Stimulated activated naive CD8-positive, alpha-beta T cell treated with anti-CD3 and anti-CD28 coated beads, Interleukin-15, Interleukin-2, amounts not matched to agents 100 U/mL and 50 U/mL, for 24 hours (primary cell): ENCODE measurements at places on chromosomes 2 and 18.

- no peak for DNase-seq
Measured at GRCh38 chr2:133130548-133131246, 437.6 kb downstream of the NCKAP5 start.

DNA sequence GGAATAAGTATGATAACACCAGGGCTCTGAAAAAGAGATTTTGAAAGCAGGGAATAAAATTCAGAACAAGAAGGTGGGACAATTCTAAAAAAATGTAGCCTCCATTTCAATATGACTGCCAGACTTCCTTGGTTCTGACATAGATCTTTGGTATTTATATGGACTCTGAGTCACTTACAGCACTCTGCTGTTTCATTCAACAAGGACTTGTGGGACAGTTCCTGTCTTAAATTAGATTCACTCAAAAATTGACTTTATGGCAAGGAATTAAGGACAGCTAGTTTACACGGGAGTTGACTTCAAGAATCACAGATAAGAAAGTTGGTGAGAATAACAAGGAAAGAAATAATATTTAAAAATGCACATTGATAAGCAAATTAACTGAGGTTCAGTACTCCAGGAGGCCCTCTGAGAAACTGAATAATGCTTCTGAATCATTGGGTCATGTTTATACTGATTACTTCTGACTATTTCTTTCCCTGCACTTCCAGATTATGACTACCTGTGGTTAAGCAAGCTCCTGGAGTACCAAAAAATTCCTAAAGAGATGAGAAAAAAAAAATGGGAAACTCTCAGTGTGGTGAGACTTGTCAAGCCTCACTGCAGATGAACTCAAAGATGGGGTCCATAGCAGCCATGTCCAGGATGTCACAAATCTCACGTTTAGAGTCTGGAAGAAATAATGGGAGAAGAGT is 828.3 kb upstream of the PIK3C3 start:
- no peak for DNase-seq

GRCh38 chr18:28468901-28469300 is 292.0 kb upstream of the CDH2 start:
- DNase-seq, result no peak

DNA sequence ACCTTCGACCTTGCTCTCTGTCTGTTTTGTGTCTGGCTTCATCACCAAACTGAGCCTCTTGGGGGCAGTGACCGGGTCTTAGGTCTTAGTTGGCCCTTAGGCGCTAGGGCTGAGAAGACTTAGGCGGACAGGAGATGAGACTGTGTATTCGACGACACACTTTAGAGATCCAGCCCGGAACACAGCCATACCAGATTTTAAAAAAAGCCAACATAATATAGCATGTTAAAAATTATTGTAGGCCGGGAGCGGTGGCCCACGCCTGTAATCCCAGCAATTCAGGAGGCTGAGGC is 9.5 kb upstream of the PROC start:
- DNase-seq, result no peak

DNA sequence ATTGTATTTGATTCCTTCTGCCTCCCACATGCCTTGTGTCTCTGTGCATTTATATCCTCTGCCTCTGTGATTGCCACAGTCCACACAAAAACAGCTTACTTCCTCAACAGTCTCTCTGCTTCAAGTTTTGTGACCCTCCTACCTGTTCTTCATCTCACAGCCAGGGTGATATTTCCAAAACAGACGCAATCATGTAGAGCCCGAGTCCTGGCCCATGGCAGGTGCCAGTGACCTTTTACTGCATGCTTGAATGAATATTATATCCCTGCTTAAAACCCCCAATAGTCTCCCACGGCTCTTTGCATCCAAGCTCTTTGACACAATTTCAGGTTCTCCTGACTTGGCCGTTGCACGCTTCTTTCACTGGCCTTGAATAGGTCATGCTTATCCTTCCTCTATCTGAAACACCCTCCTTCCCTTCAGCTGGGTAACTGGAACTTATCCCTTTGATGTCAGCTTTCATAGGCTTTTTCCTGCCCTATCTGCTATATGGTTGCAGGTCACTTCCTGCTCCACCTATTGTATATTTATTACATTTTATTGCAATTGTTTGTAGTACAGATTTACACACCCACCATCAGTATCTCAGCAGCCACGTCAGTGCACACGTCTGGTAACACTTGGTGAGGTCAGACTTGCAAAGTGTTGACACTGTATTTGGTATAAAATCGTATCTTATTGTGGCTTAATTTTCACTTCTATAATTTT is 29.7 kb upstream of the IL1B start:
- DNase-seq, result no peak

- no peak for DNase-seq
Measured at GRCh38 chr2:138486363-138487198, 15.0 kb upstream of the SPOPL start.

- no peak for DNase-seq
Measured at GRCh38 chr2:70615222-70615621, 61.6 kb upstream of the TGFA start.

DNA sequence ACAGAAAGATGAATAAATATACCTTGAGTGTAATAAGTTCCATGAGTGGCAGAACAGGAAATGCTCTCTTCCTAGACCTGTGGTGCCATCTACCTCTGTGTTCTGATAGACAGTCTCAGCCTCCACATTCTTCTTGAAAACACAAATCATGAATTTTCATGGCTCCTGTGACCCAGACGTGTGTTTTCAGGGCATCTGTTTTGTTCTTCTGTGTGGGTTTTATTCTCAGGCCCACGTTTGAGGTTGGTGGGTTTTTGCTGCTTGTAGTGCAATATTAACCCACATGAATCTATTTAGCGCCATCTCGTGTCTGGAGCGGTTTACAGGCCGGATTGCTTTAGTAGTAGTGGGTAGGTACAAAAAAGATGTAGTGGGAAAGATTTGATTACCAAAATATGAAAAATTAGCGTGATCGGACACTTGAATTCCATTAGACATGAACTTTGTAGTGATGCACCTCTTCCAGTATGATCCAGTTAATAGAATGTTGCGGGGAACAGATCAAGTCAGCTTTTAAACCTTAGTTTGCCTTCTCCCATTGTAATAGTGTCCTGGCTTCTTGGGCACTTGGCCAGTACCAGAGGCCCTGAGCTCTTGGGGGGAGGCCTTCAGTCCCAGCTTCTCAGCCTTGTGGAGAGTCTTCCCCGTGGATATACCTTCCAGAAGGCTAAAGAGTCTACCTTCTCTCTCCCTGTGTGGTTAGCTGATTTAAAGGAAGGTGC is 256.5 kb downstream of the TPGS2 start:
- peak; percentile 8 for DNase-seq

- DNase-seq, result no peak
Measured at GRCh38 chr18:23992089-23992940, 22.2 kb upstream of the TTC39C start.

DNA sequence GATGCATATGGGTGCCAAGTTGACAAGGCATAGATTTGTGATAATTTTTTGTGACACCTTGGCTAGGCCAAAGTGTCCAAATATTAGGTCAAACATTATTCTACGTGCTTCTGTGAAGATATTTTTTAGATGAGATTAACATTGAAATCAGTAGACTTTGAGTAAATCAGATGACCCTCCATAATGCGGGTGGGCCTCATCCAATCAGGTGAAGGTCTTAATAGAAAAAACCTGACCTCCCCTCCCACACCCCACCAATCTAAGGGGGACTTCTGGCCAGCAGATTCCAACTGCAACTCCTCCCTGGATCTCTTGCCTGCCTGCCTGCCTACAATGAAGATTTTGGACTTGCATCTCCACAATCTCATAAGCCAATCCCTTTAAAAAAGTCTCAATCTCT is 118.8 kb upstream of the LMAN1 start:
- no peak for DNase-seq

GRCh38 chr2:45710468-45710867 is 59.0 kb downstream of the PRKCE start:
- DNase-seq, result no peak
